Pancreas (tissue), 10 donors: ENCODE measurements at places on chromosomes 2 and 18. TPM values are rescaled to one million over a fixed set of nuclear protein-coding genes. Genes with fewer than 3 reads are reported as not detected.

The ANKRD23 gene
- total RNA-seq, result 1.7 TPM

DNA sequence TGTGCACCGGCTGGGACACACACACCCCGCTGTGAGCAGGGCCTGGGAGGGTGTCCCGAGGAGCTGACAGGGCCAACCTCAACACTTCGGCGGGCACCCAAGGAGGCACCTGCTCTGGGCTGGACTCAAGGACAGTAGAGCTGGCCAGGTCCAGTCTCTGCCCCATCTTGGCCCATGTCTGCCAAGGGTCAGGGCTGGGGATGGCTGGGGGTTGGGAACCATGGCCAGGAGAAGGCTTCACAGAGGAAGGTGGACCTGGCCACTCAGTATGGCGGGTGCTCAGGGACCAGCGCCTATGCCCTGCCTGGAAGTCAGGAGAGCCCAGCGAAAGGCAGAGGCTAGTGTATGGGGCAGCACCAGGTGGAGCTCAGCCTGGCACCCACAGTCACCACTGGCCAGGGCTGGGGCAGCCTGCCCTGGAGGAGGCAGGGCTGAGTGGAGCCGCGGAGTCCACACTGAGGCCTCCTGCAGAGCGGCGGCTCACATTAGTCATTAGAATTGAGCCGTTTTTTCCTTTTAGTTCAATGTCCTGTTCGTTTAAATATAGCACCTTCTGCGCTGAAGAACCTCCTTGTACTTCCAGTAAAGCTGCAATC lies 4.2 kb downstream of the ERFE start:
- DNase-seq, result no peak

The SCN3A gene
- total RNA-seq, result 0.44 TPM

The MC2R gene
- not detected for total RNA-seq

GRCh38 chr2:132438691-132439090 lies 22.1 kb downstream of the GPR39 start:
- DNase-seq, result no peak

GRCh38 chr2:100831831-100832230 lies 11.9 kb downstream of the NPAS2 start:
- DNase-seq, result no peak

The AQP12B gene
- 113 TPM for total RNA-seq

DNA sequence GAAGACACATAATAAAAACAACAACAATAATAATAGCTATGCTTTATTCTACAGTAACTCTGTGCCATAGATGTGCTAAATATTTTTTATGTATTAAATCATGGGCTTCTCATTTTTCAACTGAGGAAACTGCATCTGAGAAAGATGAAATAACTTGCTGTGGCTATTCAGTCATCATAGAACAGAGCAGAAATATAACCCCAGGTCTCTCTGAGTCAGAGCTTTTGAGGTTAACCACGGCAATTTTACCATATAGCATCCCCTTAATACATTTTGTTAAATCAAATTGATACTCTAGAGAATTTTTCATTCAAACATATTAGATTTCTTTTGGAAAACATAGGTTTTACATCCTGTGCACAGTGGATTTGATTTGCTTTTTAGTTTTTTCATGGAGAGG lies 586.6 kb upstream of the KLHL29 start:
- DNase-seq, result no peak

- peak; percentile 14 for DNase-seq
Observed at GRCh38 chr18:2662990-2663389, 7.5 kb downstream of the SMCHD1 start.

GRCh38 chr18:8615397-8616027 lies 6.3 kb downstream of the RAB12 start:
- no peak for DNase-seq

The LRRC30 gene
- not detected for total RNA-seq

DNA sequence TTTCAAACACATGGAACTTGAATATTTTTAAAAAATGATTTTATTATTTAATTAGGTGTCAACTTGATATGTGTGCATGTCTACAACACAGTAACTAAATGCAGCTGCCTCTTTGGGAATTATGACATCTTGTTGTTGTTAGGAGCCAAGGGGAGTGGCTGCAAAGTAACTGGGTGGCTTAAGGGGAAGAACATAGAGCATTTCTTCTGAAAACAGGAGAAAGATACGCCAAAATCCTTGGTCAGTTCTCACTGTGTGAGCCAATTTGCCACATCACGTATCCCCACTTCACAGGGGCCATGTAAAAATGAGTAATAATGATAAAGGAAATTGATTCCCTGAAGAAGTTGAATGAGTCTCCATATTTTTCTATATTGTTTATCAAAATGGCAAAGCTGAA lies 309.8 kb upstream of the COL3A1 start:
- DNase-seq, result no peak

GRCh38 chr2:220489121-220489520 lies 861.7 kb downstream of the SLC4A3 start:
- DNase-seq, result no peak
